Right hindlimb (tissue), 1 donor: ENCODE measurements at places on chromosomes 2 and 18.

DNA sequence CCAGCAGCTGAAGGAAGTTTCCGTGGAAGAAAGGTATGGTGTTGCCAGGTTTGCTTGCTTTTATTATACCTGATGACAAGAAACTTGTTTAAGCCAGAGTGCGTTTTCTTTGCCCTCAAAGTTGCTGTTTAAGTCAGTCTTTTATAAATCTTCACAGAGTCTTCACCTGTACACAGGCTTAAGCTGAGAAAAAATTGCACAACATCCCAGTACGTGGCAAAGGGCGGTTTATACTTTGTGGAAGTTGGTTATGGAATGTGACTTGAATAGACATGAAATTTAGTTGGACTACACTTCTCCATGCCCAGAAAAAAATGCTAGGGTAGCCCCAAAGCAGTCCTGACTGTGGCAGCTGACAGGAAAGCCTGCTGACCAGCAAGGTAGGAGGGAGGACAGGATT, 121.5 kb downstream of the RTN4 start:
- no peak for DNase-seq

- no peak for DNase-seq
Measured at GRCh38 chr18:12155996-12156395, 62.4 kb downstream of the ANKRD62 start.

- no peak for DNase-seq
Measured at GRCh38 chr2:3643371-3644245, 14.4 kb upstream of the ALLC start.

- DNase-seq = peak; percentile 41
Measured at GRCh38 chr2:217604527-217605194, 398.1 kb downstream of the TNS1 start.

DNA sequence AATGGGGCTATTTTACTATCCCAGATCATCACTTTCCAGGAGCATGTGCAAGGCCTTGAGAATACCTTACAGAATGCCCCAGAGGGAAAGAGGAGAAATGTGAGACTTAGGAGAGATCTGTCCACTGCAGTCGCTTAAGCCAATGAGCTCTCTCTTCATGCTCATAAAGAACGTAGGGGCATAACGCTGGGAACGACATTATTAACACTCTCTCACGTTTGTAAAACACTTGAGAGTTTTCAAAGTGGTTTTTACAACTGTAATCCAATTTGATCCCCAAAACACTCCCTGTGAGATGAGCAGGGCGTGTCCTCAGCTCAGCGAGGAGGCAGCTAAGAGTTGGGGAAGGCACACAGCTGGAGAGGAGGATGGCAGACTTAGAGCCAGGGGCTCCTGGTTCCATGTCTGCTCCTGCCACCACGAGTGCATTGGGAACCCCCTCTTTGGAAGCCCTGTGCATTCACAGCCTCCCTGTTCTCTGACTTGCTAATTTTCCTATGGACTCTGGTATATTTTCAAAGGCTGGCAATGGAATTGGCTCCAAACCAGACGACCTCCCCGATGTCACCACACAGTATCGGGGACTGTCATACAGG, 97.4 kb downstream of the PLB1 start:
- no peak for DNase-seq
